ENCODE measurements at places on chromosomes 2 and 18.

DNA sequence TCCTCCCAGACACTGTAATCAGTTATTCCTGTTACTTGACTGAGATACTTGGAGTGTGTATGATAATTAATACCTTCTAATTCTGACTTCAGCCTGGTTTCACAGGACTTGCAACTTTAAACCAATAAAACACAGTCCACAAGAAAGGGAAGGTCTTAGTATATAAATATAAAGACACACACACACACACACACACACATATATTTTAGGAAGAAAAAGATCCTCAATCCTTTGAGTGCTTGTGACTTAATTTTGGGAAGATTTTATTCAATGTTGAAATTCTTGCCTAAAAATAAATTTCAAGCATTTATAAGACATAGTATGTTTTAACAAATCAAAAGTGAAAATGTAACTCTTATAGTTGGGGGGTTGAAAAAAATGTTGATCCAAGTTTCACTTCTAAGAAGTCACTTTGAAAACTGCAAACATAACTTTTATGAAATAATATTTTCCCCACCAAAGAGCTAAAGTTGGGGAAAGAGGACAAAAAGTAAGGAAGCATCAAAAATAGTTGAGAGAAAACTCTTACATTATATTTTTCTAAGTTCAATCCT is 824 bp upstream of the VPS54 start:
- DNase-seq: no peak

- DNase-seq: no peak
These were observed 168.6 kb downstream of the HDAC4 start for GRCh38 chr2:239232195-239232578.

DNA sequence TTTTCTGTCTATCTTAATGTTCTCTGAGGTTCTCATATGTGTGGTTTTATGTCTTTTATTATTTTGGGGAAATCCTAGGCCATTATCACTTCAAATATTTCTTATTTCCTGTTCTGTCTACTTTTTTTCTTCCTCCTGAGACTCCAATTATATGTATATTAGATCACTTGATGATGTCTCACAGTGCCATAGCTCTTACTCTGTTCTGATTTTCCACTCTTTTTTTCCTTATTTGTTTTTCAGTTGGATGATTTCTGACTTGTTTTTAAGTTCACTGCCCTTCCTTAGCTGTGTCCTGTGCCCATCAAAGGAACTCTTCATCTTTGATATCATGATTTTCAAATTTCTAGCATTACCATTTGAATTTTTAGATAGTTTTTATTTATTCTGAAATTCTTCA is 24.1 kb downstream of the FAM228B start:
- no peak for DNase-seq

GRCh38 chr18:76544511-76545345 is 49.7 kb upstream of the ZNF516 start:
- DNase-seq: no peak

DNA sequence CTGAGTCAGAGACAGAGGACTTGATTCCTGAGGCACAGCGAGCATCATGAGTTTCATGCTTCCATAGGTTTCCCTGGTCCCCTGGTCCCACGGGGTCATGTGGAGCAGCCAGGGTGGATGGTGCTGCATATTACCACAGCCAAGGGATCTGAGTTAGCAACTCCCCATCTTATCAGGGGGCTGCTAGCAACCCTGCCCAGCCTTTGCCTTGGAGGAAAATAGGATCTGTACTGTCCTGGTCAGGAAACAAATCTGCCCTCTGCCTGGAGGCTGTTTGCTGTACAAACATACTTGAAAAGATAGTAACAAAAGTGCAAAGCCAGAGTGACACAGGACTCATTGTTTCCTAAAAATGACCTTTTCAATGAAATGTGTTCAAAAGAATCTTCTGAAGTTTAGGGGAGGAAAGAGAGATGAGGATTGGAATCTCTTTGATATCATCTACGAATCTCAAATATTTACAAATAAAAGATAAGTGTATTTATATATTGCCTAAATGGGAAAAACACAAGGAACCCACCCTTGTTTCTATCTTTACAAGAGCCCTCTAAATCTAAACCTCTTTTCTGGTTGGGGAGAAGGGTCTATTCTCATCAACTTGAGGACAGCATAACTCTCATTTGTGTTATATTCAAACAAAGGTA is 194.8 kb downstream of the CD226 start:
- DNase-seq: no peak

DNA sequence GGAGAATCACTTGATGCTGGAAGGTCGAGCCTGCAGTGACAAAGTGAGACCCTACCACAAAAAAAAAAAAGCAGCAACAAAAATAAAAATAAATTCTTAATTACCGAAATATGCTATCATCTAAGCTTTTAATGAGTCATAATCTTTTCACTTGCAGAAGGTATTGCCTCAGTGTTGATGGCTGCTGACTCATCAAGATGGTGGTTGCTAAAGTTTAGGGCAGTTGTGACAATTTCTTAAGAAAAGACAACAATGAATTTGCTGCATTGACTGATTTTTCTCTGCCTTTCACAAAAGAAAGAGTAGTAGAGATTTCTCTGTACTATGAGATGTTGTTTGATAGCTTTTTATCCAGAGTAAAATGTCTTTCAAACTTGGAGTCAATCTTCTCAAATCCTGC is 1809.0 kb downstream of the SUCLG1 start:
- no peak for DNase-seq

DNA sequence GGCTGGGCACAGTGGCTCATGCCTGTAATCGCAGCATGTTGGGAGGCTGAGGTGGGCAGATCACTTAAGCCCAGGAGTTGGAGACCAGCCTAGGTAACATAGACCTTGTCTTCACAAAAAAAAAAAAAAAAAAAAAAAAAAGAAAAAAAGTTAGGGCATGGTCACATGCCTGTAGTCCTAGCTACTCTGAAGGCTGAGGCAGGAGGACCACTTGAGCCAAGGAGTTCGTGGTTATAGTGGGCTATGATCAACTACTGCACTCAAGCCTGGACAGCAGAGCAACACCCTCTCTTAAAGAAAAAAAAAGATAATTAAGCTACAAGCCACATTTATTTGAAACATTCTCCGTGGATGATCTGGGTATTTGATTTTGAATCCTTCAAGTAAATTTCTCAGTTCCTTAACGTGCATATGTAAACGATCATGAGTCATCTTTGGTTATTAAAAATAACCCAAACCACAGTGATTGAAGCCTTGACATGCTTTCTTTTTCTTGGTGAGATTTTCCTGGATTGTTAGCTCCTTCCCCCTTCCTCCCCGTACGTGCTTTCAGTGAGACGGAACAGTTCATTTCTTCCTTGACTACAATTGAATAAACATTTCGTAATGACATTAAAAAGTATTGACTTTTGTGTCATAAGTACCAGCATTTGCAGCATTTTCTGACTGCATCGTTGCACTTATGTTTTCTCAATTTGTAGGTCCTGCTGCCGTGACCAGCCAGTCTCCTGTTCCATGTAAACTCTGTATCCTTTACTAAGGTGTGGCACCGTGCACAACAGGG is 20.3 kb downstream of the RMC1 start:
- peak; percentile 49 for DNase-seq

DNA sequence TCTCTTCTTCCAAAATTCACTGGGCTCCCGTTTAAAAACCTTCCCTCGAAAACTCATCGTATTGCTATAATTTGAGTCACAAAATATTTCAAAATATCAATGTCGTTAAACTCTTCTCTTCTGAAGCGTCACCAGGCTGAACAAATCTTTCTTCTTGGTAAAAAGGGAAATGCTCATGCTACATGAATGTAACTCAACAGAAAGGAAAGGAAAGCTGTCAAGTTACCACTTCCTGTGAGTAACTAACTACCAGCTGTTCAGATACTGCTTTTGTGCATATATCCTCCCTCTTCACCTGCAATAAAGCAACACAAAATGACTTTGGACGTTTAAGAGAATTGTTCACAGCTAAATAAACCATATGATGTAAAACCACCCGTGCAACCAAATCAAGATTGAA is 95.4 kb downstream of the DOCK10 start:
- DNase-seq: peak; percentile 84

- DNase-seq: no peak
These were observed 161.7 kb upstream of the LMAN1 start for GRCh38 chr18:59520562-59521355.

DNA sequence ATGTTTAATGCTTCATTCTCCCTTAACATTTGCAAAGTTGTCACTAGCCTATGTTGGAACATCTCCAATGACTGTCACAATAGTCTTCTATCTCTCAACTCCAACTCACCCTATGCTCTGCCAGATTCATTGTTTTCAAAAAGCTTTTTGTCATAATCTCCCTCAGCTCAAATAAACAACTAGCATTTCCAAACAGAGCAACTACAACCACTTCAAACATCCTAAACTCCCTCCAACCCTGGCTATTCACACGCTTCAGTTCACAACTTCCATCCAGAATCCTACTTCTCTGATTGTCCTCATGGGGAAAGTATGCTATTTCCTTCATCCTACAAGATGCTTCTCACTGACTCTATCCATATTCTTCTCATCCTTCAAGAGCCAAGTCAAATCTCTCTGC is 139.2 kb upstream of the VRK2 start:
- no peak for DNase-seq

DNA sequence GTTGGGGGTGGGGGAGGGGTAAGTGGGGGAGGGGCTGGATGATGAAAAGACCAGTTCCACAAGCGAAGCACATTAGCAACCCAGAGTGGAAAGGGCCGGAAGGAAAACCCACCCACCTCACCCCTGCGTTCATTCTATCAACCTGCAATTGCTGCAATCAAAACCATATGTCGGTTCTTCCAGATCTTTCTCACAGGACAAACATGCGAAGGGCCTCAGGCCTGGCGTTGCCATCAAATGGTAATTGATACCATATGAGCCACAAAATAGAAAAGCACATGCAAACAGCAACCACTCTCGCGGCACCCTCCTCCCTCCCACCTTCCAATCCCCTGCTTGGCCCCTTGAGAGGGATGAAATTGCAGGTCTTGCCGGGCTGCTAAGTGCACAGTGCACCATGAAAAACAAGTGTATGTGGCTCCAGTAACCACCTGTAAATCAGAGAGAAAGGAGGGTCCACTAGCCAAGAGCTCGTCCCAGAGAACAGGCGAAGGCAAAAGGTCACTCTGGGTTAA is 287.5 kb downstream of the TCF4 start:
- DNase-seq: peak; percentile 98

DNA sequence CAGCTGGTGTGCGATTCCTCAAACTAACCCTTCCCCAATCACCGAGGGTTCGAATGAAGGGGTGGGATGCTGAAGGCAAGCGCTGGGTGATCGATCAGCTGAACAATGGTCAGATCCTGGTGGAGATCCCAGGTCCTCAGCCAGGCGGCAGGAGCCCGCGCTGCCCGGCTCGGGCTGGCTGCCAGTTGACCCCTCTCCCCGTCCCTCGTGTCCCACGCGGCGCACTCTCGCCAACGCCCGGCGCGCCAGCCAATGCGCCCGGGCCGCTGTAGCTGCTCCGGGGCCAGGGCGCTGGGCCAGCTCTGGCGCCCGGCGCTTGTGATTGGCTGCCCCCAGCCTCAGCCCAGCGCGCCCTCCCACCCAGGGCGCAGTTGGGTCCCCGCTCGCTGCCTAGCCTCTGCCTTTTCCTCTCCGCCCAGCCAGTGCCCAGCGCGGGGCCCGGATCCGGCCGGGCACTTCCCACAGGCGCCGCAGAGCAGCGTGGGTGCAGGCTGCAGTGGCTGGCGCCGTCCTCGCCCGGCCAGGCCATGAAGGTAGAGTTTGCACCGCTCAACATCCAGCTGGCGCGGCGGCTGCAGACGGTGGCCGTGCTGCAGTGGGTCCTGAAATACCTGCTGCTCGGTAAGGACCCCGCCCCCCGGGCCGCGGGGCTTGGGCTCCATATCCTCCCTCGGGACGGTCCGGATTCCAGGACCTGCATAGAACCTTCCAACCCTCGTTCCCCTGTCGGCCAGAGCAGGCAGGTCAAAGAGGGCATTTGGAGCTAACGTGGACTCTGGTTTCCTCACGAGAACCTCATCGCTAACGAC is at the start of gene MOGAT1:
Gene MOGAT1, plus strand, starts transcription at position 400 of the 809 bp plus-strand sequence. Its CDS starts 128 bp downstream, at position 528.
- DNase-seq: no peak

GRCh38 chr2:138468617-138469016 is 33.0 kb upstream of the SPOPL start:
- no peak for DNase-seq

- no peak for DNase-seq
These were observed 10.5 kb upstream of the BBS5 start for GRCh38 chr2:169468841-169469240.

GRCh38 chr2:125312342-125312741 is 1287.3 kb downstream of the CNTNAP5 start:
- DNase-seq: no peak

GRCh38 chr18:23908827-23909226 is 105.7 kb upstream of the TTC39C start:
- no peak for DNase-seq

DNA sequence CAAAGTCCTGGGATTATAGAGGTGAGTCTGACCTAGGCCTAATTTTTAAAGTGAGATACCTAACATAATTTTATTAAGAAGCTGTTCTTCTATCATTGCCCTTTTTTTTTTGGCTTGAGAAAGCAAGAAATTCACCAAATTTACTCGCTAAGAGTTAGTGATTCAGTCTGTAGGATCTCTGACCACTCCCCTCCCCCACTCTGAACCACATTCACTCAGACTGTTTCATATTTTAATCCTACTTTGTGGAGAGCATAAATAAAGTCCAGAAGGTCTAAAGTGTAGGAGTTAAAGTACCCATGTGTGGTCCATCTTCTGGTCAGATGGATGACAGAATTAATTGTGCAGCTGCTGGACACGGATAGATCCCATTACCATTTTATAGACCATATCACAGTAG is 115.8 kb upstream of the MGAT5 start:
- peak; percentile 21 for DNase-seq

- DNase-seq: no peak
These were observed 21.5 kb downstream of the CNGA3 start for GRCh38 chr2:98367721-98368120.

GRCh38 chr2:180743401-180743800 is 237.0 kb upstream of the UBE2E3 start:
- no peak for DNase-seq

DNA sequence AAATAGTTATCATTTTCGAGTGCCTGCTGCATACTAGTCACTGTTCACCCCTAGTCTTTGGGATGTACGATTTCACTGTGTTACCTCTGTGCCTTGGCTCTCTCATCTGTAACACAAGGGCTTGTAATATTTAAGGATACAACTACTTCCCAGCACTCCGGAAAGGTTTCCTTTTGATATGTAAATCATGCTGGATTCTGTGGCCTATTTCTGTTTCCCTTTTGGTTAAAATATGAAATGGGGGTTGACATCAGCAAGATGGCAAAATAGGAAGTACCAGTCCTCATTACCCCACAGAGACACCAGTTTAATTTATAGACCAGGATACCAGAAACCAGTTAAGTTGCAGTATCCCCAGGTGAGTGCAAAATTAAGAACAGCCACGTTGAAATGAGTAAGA is 23.5 kb downstream of the PSMG2 start:
- DNase-seq: no peak

Measured in RPMI7951 (cell line).